ENCODE measurements at places on chromosomes 11 and 22. TPM values are rescaled to one million over a fixed set of nuclear protein-coding genes. Genes with fewer than 3 reads are reported as not detected.

The MAP4K2 gene
- 70.2 TPM for total RNA-seq

The MMP7 gene
- total RNA-seq, result not detected

DNA sequence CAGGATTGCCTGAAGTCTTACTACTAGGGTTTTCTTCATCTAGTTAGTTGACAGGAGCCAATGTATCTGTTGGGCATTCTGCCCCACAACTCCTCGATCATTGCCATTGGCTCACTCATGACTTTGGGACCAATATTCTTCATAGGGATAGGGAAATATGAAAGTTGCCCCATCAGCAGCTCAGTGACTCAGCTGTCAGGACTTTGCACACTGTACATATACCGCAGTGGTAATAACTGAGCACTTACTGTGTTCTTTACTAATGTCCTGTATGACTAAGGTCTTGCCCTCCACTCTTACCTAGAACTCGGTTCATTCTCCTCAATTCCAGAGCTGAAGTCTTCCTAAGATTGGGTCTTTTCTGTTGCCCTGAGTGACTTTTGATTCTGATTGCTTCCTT is 46.8 kb upstream of the PGR start:
- H3K4me3 ChIP-seq, result no peak overlapping the region
- no peak overlapping the region for H3K27ac ChIP-seq
- H3K27me3 ChIP-seq, result no peaks in the 10 kb centered on the region
- no peaks in the 10 kb centered on the region for H3K36me3 ChIP-seq
- no peak for DNase-seq

DNA sequence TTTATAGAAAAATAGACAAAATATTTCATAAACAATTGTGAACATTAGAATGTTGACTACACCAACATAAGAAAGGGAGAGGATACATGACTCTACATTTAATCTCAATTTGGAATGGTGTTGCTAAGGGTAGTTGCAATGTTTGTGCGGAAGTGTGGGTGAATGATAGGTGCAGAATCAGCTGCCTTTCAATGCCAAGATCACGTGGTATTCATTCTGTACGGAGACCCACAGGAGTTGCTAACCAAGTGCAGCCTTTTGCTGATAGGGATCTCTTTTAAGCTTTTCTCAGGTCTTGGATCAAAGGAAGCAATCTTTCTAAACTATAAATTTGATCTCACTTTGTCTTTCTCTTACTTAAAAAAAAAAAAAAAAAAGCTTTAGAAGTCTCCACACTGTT is 29.8 kb upstream of the CTSC start:
- no peaks in the 10 kb centered on the region for H3K36me3 ChIP-seq
- no peak overlapping the region for H3K27ac ChIP-seq
- peaks cover 38% of the 10 kb centered on the region for H3K4me1 ChIP-seq
- DNase-seq, result no peak

DNA sequence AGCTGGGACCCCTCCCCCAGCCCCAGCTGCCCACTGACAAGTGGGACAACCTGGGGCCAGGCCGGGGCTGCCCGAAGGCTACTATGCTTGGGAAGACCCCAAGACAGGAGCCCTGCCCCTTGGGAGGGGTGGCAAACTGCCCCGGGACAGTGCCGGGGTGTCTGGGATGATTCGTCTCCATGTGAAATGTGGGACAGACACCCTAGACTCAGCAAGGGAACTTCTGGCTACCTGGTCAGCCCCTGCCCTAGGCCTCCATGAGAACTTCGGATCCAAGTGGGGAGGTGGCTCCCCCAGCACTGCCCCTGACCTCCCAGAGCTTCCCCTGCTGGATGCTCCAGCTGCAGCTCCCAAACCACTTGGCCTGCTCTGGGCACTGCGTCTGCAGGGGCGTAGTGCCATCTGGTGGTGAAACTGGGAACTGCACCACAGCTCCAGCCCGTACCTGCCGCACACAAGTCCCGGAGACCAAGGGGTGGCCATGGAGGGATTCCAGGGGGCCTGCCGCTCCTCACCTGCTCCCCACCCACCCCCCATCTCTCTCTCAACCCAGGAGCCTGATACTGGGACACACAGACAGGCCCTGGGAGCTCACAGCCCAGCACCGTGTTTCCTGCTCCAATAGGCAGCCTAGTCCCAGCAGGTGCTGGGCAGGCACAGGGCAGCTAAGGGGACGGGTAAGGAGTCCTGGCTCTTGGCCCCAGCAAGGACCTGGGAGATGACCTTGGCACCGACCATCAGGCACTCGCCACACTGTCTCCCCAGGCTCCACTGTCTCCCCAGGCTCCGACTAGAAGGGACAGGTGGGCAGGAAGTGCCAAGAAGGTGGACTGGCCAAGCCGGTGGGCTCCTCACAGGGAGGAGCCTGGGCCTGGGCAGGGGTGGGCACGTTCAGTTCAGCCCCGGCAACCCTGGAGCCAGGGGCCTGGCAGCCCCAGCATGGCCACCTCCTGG is 194.1 kb downstream of the IGLL1 start:
- DNase-seq, result peak; percentile 67
- H3K4me3 ChIP-seq, result no peak overlapping the region
- H3K27me3 ChIP-seq, result no peaks in the 10 kb centered on the region
- H3K4me1 ChIP-seq, result no peaks in the 10 kb centered on the region

DNA sequence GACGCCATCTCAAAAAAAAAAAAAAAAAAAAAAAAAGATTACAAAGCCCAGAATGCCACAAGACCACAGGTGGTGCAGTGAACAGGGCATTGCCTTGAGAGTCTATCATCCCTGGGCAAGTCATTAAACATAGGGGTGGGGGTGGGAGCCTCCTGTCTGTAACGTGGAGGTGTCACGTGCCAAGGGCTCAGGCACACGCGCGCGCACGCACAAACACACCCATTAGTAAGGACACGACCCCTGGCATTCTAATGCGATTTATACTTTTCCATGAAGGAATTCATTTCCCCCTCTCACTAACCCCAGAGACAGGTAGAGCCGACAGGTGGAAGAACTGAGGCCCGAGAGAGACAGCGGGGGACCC is 5.8 kb upstream of the GCAT start:
- H3K4me3 ChIP-seq, result peak overlapping the region; percentile 80
- peaks cover 22% of the 10 kb centered on the region for H3K27me3 ChIP-seq

DNA sequence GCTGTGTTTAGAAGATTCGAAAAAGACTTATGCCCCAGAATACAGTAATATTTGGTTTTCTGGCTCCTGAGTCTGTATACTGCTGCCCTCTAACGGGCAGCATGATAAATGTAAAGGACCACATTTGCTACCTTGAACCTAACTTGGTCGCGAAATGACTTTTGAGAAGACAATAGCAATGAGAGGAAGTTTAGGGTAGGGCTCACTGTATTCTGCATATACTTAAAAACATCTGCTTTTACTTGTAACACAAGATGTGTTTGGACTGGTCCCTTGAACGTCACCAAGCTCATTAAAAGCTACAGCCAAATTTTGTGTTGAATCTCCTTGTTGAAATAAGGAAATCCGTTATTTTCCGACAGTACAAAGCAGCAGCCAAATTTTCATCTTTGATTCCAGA is 309.1 kb downstream of the SWAP70 start:
- peaks cover 5% of the 10 kb centered on the region for H3K27me3 ChIP-seq

DNA sequence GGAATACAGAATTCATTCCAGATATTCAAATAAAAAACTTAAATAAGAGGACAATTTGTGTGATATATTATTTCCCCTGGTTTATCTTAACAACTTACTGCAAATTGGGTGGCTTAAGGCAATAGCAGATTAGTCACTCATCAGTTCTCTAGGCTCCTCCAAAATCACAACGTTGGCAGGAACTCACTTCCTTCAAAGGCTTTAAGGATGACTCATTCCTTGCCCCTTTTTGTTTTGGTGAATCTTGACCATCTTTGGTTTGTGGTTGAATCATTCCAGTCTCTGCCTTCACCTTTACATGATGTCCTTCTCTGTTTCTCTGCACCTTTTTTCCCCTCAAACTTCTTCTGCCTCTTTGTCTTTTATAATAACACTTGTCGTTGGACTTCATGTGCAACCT is 3.4 kb downstream of the OR10AG1 start:
- H3K27me3 ChIP-seq, result no peaks in the 10 kb centered on the region
- H3K4me3 ChIP-seq, result no peak overlapping the region
- no peak overlapping the region for H3K27ac ChIP-seq
- no peaks in the 10 kb centered on the region for H3K36me3 ChIP-seq
- DNase-seq, result no peak

DNA sequence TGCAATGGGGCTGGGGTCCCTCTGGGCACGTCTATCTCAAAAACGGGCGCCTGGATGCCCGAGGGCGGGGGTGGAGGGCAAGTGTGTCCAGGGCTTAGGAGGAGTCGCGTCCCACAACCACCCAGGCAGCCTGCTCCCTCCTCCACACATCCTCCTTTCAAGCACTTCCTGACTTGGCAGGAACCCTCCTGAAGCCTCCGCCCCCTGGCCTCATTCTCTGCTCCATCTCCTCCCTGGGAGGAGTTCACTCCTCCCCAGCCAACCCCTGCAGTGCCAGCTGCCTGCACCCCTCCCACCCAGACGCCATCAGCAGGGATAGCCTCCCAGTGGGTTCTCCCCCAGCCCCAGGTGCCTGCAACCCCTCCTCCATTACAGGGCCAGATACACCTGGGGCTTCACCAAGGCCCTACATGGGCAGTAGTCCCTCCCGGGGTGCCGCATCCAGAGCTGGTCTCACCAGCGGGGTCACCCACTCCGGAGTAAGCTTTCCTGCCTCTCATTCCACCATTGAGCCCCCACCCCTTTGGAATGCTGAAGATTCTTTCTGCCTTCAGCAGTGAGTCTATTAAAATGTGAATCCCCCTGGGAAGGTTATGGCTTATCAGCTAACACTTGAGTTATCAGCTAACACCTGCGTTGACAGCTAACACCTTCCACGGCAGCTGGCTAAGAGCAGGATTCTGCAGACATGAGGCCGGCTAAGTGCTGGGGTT is 24.4 kb downstream of the RTN4R start:
- peak overlapping the region; percentile 82 for H3K27ac ChIP-seq
- no peaks in the 10 kb centered on the region for H3K27me3 ChIP-seq
- peaks cover 21% of the 10 kb centered on the region for H3K4me1 ChIP-seq
- H3K36me3 ChIP-seq, result no peaks in the 10 kb centered on the region
